ENCODE measurements at places on chromosomes 2 and 18.

- peak; percentile 37 for DNase-seq
Measured at GRCh38 chr2:136376798-136377211, 258.9 kb upstream of the CXCR4 start.

- no peak for DNase-seq
Measured at GRCh38 chr2:200314976-200315567, 8.6 kb downstream of the SPATS2L start.

GRCh38 chr2:239202836-239203235 is 198.0 kb downstream of the HDAC4 start:
- DNase-seq = no peak

DNA sequence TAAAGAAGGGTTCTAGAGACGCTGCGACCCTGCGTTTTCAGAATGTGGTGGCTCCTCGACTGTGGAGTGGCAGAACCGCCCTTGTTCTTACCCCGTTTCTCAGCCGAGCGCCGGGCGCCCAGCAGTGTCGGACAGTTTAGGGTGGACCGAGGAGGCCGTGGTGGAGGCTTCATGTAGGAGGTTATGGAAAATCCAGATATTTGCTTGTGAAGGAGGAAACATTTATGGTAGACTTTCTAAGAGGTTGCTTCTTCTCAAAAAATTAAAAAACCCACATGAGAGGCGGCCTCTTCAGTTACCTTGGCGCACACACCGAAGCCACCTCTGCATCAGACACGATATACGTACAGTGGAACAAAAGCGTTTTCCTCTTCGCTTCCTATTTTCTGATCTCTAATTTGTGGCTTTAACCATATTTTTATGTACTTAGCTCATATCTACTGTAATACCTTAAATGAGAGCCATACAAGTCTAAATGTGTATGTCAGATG is 120.8 kb downstream of the NFATC1 start:
- no peak for DNase-seq

DNA sequence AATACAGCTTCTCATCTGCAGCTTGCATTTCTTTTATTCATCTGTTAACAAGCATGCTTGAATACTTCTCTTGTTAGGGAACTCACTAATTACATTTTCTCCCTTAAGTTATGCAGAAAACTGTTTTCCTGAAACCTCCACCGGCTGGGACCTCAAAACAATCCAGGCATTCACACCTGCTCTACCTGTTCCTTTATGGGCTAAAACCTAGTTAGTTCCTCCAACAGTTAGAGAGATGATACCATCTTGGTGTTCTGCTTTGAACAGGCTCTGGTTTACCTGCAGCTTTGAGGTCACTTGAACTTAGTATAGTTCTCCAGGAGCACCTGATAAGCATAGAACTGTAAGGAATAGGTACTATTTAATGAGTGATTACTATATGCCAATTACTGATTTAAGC is 6.1 kb downstream of the PLEK start:
- DNase-seq = no peak

DNA sequence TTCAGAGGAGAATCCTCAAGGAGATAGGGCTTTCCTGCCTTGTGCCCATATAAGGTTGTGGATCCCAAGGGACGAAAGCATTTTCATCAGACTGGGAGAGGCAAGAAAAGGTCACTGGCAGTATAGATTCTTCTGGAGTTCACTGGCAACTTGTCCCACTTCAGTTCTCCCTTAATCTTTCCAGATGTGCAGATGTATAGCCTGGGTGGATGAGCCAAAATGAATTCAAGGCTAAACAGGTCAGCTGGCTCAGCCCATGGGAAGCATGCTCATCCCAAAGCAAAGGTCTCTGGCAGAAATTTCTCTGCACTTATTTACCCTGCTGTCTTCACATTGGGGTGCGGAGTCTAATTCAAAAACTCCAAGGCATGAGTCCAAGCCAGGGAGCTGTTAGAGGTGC is 148.9 kb upstream of the TNP1 start:
- DNase-seq = no peak

DNA sequence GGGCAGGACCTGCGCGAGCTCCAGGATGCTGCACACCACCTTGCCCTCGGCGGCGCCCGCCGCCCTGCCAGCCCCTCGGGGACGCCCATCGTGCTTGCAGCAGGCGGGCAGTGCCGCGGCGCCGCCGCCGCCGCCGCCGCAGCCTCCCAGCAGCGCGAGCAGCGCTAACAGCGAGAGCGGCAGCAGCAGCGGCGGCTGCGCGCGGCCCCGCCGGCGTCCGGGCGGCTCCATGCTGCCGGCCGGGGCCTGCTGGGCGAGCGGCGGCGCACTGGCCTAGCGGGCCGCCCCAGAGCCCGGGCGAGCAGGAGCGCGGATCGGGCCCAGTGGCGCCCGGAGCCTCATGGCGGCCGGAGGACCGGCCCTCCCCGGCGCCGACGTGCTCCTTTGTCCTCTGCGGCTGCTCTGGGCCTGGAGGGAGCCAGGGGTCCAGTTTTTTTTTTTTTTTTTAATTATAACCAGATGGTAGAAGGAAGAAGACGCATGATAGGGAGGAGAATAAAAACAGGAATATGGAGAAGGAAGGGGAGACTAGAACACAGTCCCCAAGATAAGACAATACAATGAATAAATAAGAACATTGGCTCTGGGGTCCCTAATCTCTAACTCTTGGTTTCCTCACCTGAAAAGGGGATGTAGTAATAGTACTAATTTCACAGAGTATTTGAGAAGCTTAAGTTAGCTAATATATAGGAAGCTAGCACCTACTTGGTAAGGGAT is 17.1 kb upstream of the ANKRD62 start:
- DNase-seq = no peak

GRCh38 chr18:9321736-9322135 is 12.8 kb upstream of the TWSG1 start:
- DNase-seq = no peak

DNA sequence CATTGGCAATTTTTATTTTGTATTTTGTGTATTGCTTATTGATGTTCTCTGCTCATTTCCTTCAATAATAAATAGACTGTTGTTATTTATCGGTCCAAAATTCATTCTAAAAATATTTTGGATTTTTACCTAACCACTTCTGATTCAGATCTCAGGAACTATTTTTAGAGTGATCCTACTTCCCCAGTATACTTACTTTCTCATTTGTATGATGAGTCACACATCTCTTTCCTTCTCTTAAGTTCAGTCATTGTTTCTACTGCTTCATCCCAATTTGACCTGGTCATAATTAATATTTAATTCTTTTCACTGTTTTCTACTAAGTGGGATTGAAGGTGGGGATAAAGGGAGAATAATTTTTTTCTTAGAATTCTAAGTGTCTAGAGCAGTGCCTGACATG is 75.1 kb downstream of the AGPS start:
- DNase-seq = no peak

DNA sequence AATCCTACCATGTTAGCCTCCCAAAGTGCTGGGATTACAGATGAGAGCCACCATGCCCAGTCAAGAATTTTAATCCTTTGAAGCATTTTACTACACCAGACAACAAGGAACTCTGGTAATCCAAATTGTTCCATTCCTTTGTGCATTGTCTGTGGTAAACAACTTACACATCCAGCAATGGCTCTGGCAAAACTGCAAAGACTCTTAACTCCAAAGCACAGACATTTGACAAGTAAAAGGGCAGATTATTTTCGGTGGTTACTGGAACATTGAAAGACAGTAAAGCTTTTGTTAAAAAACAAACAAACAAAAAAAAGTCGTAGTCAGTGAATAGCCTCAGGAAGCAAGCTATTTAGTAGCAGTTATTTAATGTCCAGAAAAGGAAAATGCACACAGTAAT is 33.2 kb upstream of the RMND5A start:
- no peak for DNase-seq

GRCh38 chr18:69538849-69539248 is 138.2 kb downstream of the DOK6 start:
- no peak for DNase-seq

DNA sequence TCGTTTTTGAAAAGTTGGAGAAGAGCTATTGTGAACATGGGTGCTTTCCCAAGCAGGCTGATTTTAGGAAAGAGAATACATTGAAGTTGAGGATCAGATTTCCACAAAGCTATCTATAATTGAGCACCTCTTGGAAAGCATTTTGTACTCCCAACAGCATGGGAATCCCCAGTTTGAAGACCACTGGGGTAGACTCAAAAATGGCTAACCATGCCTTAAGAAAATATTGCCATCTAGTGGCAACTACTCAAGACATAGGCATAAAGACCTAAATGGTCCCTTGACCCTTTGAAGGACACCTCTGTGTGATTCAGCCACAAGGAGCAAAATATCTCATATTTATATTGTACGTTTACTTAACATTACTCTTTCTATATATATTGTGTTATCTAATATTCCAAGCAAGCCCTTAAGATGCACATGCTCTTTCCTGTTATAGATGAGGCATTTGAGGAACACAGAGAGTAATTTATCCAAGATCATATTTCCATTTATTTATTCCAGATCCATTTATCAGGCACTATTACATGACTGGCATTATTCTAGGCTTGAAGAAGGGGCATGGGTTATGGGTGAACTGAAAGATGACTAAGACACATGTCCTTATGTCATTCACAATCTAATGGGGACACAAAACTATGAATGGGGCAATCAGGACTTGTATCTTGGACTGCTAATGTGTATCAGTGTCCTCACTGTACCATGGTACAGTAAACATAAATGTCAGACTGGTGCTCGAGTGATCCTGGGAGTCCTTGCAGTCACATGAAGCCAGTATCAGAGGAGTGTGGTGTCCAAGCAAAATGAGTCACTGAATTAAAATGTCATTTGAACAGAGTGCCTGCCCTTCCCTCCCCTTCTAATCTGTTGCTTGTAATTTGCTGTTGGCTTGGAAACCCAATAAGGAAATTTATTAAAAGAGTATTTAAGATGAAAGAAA is 121.0 kb upstream of the XPO1 start:
- DNase-seq = no peak

DNA sequence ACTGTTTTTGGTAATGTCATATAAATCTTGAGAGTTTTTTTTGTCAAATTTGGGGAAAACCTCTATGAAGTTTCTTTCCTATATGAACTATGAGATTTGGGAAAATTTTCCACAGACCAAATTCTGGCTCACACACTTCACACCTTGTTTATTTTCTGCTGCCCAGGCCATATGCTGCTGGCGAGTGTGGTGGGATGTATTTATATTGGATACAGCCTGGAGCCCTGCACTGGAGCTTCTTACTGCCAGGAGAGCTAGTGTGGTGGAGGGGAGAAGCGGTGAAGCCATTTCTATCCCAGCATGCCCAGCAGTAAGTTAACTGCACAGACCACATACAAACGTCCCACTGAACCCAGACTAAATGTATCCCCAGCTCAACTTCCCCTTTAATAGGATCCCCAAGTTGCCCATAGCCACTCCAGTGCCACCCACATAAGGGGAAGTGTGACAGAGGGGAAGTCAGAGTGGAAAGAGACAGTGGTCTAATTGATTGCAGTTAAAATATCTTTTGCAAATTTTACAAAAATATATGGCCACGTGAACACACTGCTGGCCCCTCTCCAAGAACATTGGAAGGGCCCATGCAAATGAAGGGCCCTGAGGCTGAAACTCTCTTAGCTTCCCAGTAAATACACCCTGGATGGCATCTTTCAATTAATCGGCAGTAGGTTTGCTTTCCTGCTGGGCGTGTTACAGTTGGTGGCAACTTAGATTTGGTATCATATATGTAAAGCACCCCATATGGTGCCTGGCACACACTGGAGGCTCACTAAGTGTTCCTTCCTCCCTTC is 146.6 kb upstream of the ITGA6 start:
- peak; percentile 46 for DNase-seq

DNA sequence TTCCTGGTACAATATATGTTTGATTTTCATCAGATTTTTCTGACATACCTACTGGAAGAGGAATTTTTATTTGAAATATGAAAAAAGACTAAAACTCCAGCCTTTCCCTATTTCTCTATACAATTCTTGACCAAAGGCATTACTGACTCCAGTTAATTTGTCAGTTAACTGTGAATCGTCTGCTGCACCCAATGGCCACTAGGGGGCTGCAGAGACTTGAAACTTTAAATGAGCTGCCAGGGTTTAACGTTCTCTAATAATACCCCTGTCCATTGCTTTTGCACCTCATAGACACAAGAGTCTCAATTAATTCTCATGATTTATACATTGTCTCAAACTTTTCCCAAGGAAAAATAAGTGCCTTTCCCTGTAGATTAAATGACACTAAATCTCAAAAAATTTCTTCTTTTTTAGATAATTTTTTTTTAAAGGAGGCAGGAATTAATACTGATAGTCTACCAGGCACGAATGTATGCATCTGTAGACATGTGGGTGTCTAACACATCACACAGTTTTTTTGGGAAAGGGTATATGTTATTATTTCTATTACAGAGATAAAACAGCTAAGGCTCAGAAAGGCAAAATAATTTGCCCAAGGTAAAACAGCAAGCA is 1.8 kb upstream of the ALK start:
- DNase-seq = no peak

- DNase-seq = peak; percentile 61
Measured at GRCh38 chr2:43212931-43213330, 13.5 kb downstream of the ZFP36L2 start.

GRCh38 chr2:101751875-101752619 is 54.5 kb downstream of the MAP4K4 start:
- peak; percentile 27 for DNase-seq

GRCh38 chr2:38010995-38011394 is 65.0 kb downstream of the CYP1B1 start:
- DNase-seq = no peak

GRCh38 chr2:25378731-25379490 is 37.2 kb upstream of the DNMT3A start:
- DNase-seq = no peak

DNA sequence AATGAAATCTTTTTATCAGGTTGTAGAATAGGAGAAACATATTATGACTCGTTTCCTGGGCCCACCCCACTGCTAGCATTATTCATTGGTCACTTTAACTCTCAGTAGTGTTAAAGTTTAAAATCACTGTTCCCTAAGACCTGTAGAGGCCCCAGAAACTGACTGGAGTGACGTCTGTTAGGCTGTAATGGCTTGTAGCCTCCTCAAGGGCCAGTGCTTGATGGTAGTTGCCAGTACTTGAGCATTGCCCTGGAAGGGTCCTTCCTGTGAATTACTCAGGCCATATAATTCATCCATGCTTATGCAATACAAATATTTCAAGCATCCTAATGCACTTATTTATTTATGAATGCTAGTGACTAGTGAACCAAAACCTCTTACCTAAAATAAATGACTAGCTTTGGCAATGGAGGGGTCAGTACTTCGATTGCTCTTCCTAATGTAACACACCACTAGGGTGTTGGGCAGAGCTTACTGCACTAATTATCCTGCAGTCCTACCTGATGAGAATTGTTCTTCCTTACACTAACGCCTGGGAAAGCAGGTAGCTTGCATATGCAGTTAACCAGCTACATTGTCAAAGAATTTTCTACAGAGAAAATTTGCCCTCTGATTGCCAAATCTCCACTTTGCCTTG is 31.2 kb downstream of the ARHGAP25 start:
- no peak for DNase-seq
